ENCODE measurements at places on chromosomes 11 and 22.

- DNase-seq = peak; percentile 31
Measured at GRCh38 chr22:23565305-23565914, 14.7 kb downstream of the IGLL1 start.

- DNase-seq = no peak
Measured at GRCh38 chr11:117130879-117131278, 13.2 kb upstream of the PAFAH1B2 start.

- no peak for DNase-seq
Measured at GRCh38 chr11:7612056-7612660, 61.1 kb downstream of the CYB5R2 start.

GRCh38 chr11:66438504-66439466, at the start of gene MRPL11:
MRPL11 (minus strand) TSS chr11:66438848; CDS start chr11:66438754, 94 bp downstream.
- peak; percentile 87 for DNase-seq

DNA sequence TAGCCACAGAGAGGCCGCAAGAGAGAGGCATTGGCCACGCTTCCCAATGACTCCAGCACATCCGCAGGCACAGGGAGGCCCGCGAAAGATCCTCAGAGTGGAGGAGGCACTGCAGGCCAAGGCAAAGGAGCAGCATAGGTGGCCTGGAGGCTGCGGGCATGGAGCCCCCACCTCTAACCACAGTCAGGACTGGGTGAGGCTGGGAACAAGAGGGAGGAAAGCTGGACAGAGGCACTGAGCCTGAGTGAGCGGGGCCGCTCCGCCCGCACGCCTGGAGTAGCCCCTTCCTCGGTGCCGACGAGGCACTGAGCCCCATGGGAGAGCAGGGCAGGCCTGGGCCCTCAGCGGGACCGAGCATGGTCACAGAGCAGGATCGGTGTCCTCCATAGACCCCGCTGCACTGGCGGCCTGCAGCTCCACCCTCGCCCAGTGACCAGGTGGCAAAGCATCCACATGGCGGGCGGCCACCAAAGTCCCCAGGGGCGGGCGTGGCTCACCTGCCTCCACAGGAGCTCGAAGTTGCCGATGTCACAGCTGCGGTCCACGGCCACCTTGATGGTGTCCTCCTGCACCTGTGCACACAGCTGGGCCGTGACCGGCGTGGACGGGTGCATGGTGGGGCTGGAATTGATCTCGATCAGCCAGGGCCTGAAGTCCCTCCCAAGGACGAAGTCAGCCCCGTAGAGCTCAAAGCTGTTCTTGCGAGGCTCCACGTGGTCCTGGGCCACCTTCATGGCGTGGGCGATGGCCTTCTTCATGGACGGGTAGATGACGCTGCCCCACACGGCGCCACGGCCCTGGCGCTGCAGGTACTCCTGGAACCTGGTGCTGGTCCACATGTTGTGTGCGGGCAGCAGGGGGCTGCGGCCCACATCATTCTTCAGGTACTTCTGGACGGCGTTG, 18.9 kb upstream of the IL17REL start:
- DNase-seq = no peak
